ENCODE measurements at places on chromosomes 5 and 9. TPM values are rescaled to one million over a fixed set of nuclear protein-coding genes. Genes with fewer than 3 reads are reported as not detected.

ENTR1 gene
- 35.2 TPM for total RNA-seq

AUH gene
- 28.2 TPM for total RNA-seq

CD72 gene
- 1.2 TPM for total RNA-seq

PCDHB13 gene
- 6.5 TPM for total RNA-seq

PGM5 gene
- total RNA-seq, result 670 TPM

PCDHGC3 gene
- total RNA-seq, result 47.8 TPM

CXXC5 gene
- total RNA-seq, result 16.7 TPM

G3BP1 gene
- 68.5 TPM for total RNA-seq

CRHBP gene
- total RNA-seq, result 3.2 TPM

SPINK6 gene
- total RNA-seq, result 1.9 TPM

DCP2 gene
- 21.3 TPM for total RNA-seq

SET gene
- 195 TPM for total RNA-seq

KCNN2 gene
- 8.2 TPM for total RNA-seq

ECSCR gene
- total RNA-seq, result 16.4 TPM

- no peak for DNase-seq
Measured at GRCh38 chr9:20630241-20630943, 8.1 kb upstream of the MLLT3 start.

DNA sequence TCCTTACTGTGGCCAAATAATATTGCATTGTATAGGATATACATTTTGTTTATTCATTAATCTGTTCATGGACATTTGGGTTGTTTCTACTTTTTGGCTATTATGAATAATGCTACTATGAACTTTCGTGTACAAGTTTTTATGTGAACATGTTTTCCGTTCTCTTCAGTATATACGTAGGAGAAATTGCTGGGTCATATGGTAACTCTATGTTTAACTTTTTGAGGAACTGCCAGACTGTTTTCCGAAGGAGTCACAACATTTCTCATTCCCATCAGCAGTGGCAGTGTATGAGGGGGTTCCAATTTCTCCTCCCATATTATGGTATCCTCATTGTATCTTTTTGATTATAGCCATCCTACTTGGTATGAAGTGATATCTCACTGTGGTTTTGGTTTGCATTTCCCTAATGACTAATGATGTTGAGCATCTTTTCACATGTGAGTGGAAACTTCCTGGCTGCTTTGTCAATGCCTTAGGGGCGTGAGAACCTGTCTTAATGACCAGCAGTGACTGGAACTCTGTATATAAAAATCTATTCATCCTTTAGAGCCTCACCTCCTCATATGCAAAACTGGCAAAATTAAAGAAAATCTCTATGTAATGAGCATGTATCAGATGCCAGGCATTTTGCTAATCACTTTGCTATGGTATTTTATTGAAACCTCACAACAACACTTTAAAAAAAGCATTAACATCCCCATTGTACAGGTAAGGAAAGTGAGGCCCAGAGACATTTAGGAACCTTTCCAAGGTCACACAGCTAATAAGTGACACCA, 47.8 kb upstream of the TGFBR1 start:
- DNase-seq, result no peak

DNA sequence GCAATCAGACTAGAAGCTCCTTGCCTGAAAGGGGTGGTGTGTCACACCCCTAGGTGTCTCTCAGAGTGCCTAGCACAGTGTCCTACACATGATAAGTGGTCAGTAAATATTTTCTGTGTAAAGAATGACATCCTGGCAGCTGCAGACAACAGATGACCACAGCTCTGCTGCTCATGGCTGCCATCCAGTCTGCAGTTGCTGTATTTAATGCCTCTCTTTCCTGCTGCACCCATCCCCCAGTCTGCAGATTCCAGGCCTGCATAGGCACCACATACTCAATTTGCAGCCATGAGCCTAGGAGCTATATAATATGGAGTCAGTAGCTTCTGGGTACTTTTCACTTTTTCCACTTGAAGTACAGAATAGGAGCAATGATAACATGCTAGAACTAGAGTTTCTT, 94.9 kb upstream of the NR4A3 start:
- DNase-seq, result no peak

- DNase-seq, result no peak
Measured at GRCh38 chr9:32708480-32709150, 73.1 kb upstream of the TAF1L start.

DNA sequence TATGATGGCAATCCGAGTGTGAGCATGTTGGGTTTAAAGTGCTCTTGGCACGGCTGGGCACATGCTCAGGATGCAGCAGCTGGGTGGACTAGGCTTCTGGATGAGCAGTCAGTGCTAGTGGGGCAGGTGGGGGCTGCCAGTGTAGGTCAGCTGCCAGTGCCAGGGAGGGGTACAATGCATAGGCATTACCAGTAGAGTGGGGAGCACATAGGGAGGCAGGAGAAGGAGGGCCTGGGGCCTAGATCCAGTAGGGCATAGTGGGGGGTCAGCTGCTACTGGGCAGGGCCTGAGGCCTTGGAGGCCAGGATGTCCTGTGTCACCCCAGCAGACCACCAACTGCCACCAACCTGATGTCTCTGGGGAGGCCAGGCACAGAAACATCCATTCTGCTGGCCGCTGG, 24.2 kb downstream of the ACSL6 start:
- no peak for DNase-seq

GRCh38 chr9:134403682-134404301, 77.5 kb downstream of the RXRA start:
- peak; percentile 92 for DNase-seq

- DNase-seq, result no peak
Measured at GRCh38 chr5:19853616-19854240, 134.3 kb downstream of the CDH18 start.

DNA sequence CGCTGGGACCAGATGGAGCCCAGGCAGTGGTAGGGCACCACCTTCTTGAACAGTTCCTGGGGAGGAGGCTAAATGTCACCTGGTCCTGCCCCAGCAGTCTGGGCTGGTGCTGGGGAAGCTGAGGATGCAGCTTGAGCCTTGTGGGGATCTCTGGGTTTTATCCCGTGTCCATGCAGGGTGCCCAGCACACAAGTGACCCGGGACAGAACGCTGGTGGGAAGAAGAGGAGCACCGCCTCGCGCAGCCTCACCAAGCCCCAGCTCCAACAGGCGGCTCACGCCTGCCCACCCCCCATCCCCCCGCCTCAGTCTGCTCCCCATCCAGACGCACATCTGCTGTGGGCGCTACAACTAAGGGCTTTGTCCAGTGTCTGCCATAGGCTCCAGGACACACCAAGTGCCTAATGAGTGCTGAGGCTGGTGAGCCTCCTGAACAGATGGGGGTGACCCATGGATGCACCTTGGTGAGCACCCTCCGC, 13.8 kb downstream of the RALGDS start:
- DNase-seq, result peak; percentile 54

- no peak for DNase-seq
Measured at GRCh38 chr5:123598028-123598689, 86.2 kb downstream of the CSNK1G3 start.

- DNase-seq, result peak; percentile 64
Measured at GRCh38 chr9:134320868-134321471, 5.3 kb upstream of the RXRA start.

GRCh38 chr9:84617411-84618029, 52.0 kb upstream of the NTRK2 start:
- no peak for DNase-seq

- no peak for DNase-seq
Measured at GRCh38 chr9:84841931-84842330, 172.4 kb downstream of the NTRK2 start.

DNA sequence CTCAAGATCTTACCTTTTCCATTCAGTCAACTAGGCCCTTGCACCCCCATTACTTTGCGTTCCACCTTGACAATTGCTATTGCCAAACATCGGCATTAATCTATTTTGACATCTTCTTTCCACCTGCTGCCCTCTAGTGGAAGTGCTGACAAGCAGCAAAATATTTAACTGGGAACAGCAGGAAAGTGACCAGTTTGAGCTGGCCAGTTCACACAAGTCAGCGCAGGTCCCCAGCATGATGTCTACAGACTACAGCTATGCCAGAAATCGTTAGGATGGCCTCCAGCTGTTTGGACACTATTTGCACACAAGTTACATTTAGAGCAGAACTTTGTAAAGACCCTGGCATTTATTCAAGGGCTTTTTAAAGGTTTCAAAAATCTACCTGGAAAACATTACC, 160.1 kb downstream of the GHR start:
- peak; percentile 86 for DNase-seq

- no peak for DNase-seq
Measured at GRCh38 chr9:127313042-127313560, 48.5 kb downstream of the GARNL3 start.

DNA sequence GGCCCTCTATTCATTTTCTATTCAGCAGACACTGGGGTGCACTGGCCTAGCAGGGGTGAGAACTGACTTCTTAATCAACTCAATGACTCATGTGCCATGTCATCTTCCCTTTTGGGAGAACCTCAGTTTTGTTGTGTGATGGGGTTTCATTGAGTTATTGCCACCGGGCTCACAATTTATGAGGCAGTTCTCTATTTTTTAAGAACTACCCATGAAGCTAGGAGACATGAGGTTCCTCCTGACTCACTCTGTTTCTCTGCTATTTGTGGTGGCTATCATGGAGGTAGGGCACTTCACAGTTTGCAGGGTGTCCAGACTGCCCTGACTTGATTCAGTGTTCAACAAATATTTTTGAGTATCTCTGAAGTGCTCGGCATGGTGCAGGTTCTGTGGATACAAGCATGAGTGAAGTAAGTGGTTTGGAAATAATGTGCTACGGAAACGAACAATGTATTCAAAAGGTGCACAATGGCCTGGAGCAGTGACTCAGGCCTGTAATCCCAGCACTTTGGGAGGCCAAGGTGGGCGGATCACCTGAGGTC, 39.3 kb downstream of the SPARC start:
- no peak for DNase-seq

DNA sequence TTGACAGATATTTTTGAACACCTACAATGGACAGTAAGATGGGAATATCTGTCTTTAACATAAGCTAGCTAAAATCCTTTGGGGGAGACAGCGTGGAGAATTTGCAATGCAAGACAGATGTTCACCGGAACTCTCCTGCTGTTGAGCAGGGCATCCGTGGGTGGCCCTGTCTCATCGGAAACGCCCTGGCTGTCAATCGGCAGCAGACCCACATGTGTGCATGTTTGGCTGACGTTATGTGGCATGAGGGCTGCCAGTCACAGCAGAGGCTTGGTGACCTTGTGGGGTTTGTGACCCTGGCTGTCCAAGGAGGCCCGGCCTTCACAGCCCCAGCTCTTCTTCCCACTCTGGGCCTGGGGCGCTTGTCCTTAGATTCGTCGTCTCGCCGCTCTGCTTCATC, 129.7 kb upstream of the OTULINL start:
- DNase-seq, result no peak

DNA sequence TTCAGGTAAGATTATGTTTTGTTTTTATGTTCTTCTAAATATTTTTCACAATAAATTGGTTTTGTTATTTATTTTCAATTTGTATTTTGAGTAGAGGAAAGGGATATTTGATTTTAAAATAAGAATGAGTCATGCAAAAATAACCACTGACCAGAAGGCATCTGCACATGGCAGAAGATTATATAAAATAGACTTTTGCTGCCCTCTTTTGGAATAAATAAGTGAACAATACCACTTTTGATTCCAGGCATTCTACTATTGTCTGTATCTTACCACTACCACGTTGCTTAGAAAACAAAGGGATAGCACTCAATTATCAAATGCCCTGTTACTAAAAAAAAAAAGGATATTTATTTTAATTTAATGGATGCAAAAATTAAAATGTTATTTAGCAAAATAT, 227.3 kb upstream of the ITGA1 start:
- no peak for DNase-seq

DNA sequence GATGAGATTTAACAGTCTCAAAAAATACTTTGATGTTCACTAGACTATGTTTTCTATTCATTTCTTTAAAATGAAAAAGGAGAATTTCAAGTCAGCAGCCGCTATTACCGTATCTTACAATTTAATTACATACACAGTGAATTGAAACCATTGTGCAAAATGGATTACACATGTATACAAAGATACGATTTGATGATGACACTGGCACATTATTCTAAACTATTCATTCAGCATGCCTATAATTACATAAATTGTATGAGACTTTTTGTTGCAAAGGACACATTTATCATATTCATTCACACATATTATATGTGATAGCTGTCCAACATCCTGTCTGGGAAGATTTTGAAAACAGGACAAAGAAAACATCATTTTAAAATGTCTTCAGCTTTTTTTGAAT, 118.3 kb upstream of the VCAN start:
- no peak for DNase-seq

- DNase-seq, result no peak
Measured at GRCh38 chr5:18393565-18394442, 759.5 kb downstream of the TAF11L14 start.

- DNase-seq, result no peak
Measured at GRCh38 chr9:92543972-92544371, 8.2 kb upstream of the ECM2 start.

- no peak for DNase-seq
Measured at GRCh38 chr9:124593651-124594058, 86.5 kb upstream of the NR5A1 start.

- no peak for DNase-seq
Measured at GRCh38 chr5:177980743-177981151, 15.3 kb downstream of the PROP1 start.

DNA sequence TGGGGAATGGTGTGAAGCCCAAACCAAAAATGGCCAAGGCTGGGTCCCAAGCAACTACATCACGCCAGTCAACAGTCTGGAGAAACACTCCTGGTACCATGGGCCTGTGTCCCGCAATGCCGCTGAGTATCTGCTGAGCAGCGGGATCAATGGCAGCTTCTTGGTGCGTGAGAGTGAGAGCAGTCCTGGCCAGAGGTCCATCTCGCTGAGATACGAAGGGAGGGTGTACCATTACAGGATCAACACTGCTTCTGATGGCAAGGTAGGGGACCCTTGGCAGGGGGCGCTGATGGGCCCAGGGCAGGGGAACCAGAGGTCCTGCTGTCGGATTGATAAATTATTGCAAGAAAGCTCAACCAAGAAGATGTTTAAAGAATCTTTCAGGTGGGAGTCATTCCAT, 19.8 kb downstream of the ABL1 start:
- DNase-seq, result peak; percentile 44

GRCh38 chr5:55915783-55916182, 64.6 kb downstream of the IL31RA start:
- DNase-seq, result no peak

GRCh38 chr5:114339108-114339507, 22.8 kb upstream of the KCNN2 start:
- no peak for DNase-seq

DNA sequence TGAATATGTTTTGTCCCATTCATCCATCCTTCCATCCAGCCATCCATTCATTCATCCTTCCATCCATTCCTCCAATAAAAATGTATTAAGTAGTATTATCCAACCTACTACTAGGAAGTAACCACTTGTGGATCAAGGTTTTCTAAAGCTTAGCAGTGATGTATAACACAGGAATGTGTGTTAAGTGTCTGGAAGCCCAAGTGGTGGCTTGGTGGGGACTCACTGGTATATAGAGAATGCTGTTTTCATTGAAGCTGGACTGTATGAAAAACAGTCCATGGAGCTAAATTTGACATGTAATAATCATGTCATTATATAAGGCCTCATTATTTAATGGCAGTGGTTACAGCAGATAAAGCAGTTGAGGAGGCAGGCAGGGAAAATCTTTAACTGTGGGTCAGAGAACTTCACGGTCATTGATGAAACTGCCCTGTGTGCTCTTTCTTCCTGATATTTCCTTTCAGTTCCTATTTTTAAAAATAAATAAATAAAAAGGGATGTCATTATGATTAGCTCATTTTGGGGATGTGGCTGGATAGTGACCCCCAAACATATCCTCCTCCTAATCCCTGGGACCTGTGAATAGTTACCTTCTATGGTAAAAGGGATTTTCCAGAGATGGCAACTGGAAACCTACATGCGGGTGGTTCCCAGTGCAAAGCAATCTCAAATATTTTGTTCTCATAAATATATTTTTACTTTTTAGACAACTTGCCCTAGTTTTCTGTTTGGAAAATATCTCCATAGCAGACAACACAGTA, 82.3 kb downstream of the DAPK1 start:
- DNase-seq, result no peak
